ENCODE measurements at places on chromosomes 3 and 15.

GRCh38 chr3:182182531-182182968, 470.8 kb downstream of the SOX2 start:
- no peak for DNase-seq

- no peak for DNase-seq
Observed at GRCh38 chr15:51094606-51095569, at the start of gene TNFAIP8L3. TNFAIP8L3 (minus strand) TSS chr15:51094906; CDS start chr15:51094595, 311 bp downstream.

- no peak for DNase-seq
Observed at GRCh38 chr3:51395493-51396213, 4.6 kb downstream of the RBM15B start.

- no peak for DNase-seq
Observed at GRCh38 chr15:35624881-35625280, 78.9 kb upstream of the DPH6 start.

GRCh38 chr3:128285042-128285966, 132.0 kb downstream of the EEFSEC start:
- no peak for DNase-seq

DNA sequence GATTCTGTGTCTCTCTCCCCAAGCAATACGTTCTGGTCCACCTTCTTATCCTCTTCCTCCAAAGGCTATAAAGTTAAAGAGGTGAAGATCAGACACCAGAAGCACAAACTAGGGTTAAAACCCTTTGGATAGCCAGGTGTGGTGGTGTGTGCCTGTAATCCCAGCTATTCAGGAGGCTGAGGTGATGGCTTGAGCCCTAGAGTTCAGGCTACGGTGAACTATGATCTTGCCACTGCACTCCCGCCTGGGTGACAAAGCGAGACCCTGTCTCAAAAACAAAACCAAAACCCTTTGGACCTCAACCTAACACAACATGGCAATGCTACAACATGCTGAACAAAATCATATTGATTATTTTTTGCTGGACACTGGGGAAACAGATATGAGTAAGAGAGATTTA, 43.2 kb downstream of the MSL2 start:
- no peak for DNase-seq

DNA sequence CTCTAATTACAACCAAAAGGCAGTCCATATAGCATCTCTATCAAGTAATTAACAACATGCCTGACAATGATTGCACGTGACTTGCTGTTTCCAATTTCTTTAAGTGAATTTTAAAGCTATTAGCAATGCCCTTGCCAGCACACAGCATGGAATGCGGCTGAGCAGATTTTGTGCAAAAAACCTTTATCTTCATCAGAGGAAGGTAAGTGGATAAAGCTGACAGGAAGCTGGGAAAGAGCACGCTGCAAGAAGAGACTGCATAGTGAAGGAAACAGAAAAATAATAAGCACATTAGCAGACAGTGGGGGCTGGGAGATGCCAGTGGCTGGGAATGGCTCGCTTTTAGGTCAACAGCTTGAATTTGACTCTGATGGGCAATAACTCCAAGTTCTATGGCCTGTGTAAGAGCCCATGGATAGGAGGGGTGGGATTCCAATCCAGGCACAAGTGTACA, 138.8 kb downstream of the PDZRN3 start:
- no peak for DNase-seq

GRCh38 chr3:55544219-55544618, 57.1 kb upstream of the WNT5A start:
- DNase-seq = no peak

- DNase-seq = no peak
Observed at GRCh38 chr3:189557824-189558223, 73.4 kb upstream of the TP63 start.

DNA sequence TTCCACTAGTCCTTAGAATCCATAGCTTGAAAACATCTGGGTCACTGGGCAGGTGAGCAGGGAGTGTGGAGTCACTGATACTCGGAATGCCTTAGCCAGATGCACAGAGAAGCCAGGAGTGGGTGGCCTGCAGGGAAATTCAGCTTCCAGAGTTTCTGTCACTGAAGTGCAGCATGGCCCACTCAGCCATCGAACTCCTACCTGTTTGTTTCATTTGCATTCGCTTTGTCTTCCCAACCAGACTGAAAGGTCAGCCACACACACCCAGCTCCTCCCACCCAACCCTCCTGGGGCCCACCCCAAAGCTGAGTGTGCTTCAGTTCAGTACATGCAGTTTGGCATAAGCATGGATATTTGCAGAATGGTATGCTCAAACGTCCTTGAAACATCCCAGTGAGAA, 124.5 kb upstream of the ATP10A start:
- DNase-seq = no peak

All from activated naive CD8-positive, alpha-beta T cell treated with anti-CD3 and anti-CD28 coated beads, Interleukin-2, amount 50 U/mL, for 24 hours (primary cell).